Cortex of kidney (tissue), 1 donor: ENCODE measurements at places on chromosomes 7 and 10.

GRCh38 chr7:20224025-20224424 lies 6.8 kb upstream of the MACC1 start:
- no peak for DNase-seq

DNA sequence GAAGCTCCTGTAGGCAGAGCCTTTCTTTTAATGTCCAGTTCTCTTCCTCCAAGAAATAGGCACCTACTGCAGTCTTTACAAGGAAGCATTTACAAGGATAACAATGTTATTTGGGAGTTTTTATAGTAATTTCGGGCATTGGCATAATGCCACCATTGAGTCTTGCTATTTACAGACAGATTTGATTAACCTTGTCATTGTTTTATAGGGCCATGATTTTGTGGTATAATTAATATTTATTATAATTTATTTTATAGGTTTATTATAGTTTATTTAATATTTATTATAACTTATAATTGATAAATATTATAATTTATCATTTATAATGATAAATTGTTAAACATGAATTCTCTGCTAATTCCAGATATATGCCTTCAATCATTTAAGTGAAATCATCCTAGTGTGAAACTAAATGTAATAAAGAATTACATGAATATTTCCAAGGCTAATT lies 573 bp upstream of the POT1 start:
- no peak for DNase-seq

- no peak for DNase-seq
These were observed 22.0 kb downstream of the UMAD1 start for GRCh38 chr7:7662527-7662926.

DNA sequence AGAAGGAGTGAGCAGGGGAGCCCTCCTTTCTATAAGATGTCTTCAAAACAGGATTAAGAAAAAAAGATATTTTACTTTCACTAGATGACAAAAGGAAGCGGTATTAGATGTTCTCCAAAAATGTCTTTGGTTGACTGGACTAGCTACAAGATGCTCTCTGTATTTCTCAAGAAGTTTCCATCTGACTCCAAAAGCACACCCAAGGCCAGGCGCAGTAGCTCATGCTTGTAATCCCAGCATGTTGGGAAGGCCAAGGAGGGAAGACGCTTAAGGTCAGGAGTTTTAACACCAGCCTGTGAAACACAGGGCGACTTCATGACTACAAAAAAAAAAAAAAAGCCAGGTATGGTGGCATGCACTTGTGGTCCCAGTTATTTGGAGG lies 84.5 kb downstream of the PIP4K2A start:
- DNase-seq: no peak

GRCh38 chr10:44628921-44629320 lies 244.0 kb upstream of the CXCL12 start:
- DNase-seq: no peak

GRCh38 chr7:157253850-157254249 lies 83.0 kb upstream of the DNAJB6 start:
- no peak for DNase-seq
